ENCODE measurements at places on chromosomes 16 and 17. TPM values are rescaled to one million over a fixed set of nuclear protein-coding genes. Genes with fewer than 3 reads are reported as not detected.

DNA sequence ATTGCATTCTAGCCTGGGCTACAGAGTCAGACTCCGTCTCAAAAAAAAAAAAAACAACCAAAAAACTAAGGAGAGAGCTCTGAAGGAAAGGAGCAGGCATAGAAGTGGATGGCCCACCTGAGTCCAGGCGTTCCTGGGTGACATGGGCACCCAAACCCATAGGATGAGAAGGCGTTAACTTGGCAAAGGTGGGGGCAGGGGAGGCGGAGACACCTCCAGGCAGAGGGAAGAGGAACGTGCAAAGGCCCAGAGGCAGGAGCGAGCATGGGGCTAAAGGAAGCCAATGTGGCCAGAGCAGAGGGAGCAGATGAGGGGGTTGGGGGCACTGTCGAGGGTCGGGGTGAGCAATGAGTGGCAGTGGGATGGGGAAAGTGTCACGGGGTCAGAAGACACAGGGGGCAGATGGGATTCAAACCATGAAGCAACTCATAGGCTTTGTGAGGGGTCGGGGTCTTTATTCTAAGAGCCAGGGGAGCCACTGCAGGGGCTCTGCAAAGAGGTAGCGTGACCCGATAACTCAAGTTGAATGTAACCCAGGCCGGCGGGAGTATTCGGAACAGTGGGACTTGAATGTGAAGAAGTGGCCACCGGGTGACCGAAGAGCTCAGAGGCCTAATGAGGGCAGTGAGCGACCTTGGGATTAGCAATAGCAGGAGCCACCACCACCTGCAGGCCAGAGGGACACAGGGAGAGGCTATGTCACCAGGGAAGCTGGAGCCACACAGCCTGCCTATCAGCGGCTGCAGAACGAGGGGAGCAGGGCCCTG is 11.8 kb downstream of the TTYH2 start:
- no peaks in the 10 kb centered on the region for H3K4me1 ChIP-seq
- H3K4me3 ChIP-seq, result no peak overlapping the region
- H3K27me3 ChIP-seq, result no peaks in the 10 kb centered on the region
- H3K36me3 ChIP-seq, result no peaks in the 10 kb centered on the region
- no peak overlapping the region for H3K27ac ChIP-seq

Gene ZSCAN10
- total RNA-seq, result not detected

DNA sequence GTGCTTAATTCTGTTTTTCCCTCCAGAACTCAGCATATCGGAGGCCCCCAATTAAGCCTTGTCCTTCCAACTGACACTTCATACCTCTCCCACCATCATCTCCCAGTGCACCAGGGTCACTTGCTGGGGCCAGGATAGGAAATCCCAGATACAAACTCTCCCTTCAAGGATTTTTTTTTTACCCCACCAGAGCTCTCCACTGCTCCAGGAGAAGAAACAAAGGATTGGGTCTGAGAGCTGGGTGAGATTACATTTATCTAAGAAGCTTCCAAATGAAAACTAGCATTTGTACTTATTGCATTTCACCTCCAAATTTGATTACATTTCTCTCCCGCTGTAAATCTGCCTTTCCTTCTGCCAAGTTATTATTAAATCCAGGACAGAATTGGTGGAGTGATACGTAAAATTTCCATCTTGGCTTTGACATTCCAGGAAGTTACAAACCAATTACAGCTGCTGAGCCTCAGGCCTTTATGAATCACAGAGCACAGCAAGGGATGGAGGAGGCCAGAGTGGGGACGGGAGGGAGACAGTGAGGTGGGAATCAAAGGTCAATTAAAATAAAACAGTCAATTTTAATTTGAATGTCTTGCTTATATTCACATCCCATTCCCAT is 123.5 kb downstream of the USP31 start:
- no peak for DNase-seq
- H3K4me1 ChIP-seq, result no peaks in the 10 kb centered on the region
- no peak overlapping the region for H3K27ac ChIP-seq
- H3K36me3 ChIP-seq, result no peaks in the 10 kb centered on the region
- no peak overlapping the region for H3K4me3 ChIP-seq

Gene PRSS21
- not detected for total RNA-seq

Gene CRYBA1
- total RNA-seq, result not detected

GRCh38 chr16:14240219-14240843 is 169.2 kb downstream of the MRTFB start:
- H3K27ac ChIP-seq, result peak overlapping the region; percentile 63
- H3K36me3 ChIP-seq, result peaks cover 1% of the 10 kb centered on the region
- H3K27me3 ChIP-seq, result no peaks in the 10 kb centered on the region
- no peak for DNase-seq
- H3K4me1 ChIP-seq, result no peaks in the 10 kb centered on the region

- no peaks in the 10 kb centered on the region for H3K4me1 ChIP-seq
- no peak for DNase-seq
- no peaks in the 10 kb centered on the region for H3K27me3 ChIP-seq
- no peaks in the 10 kb centered on the region for H3K36me3 ChIP-seq
- no peak overlapping the region for H3K4me3 ChIP-seq
Measured at GRCh38 chr17:27106347-27106981, 187.4 kb upstream of the WSB1 start.

Gene MAF
- total RNA-seq, result 25.4 TPM

Gene TBC1D3C
- not detected for total RNA-seq

DNA sequence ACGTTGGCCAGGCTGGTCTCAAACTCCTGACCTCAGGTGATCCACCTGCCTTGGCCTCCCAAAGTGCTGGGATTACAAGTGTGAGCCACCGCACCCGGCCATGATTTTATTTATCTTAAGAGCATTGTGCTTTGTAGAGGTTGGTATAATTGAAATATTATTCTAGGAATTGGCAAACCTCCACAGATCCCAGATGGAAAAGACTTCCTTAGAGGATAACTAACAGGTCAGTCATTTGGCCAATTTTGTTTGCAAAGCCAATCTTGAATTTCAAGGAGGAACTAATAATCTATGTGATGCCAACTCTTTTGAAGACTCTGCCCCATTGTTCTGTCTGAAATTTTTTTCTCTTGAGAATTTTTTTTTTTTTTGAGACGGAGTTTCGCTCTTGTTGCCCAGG is 46.7 kb upstream of the SLC5A10 start:
- no peaks in the 10 kb centered on the region for H3K27me3 ChIP-seq
- no peaks in the 10 kb centered on the region for H3K4me1 ChIP-seq
- DNase-seq, result no peak
- no peaks in the 10 kb centered on the region for H3K36me3 ChIP-seq
- H3K4me3 ChIP-seq, result no peak overlapping the region

Gene CNTNAP4
- not detected for total RNA-seq
